ENCODE measurements at places on chromosomes 4 and X. TPM values are rescaled to one million over a fixed set of nuclear protein-coding genes. Genes with fewer than 3 reads are reported as not detected.

DNA sequence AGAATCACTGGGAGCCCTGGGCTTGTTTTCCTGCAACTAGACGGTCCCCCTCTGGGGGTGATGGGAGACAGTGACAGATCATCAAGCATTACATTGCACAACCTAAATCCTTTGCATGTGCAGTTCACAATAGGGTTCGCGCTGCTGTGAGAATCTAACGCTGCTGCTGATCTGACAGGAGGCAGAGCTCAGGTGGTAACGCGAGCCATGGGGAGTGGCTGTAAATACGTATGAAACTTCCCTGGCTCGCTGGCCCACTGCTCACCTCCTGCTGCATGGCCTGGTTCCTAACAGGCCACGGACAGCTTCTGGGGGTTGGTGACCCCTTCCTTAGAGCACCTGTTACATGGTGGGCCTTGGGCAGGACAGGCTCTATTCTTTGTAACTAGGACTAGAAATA, 10.4 kb downstream of the PAQR3 start:
- no peak for DNase-seq

DNA sequence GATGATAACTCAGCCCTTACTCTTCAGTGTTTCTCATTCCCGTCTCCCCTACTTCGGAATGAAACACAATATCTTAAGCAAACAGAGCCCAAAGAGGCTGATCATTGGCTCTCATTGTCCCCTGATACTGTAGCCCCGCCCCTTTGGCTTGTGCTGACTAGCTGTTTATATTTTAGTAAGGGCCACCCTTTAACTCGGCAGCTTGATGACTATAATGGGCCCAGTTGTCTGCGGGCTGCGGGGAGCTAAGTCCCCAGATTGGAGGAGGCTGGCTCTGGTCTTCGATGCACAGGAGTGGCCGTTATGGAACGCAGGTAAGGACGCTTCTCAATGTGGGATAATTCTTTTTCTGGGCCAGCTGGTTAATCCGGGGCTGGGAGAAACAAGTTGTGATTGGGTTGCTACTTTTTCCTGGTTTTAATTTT, at the start of gene TRIM2:
TRIM2 (plus strand) TSS at position 197 of the 425 bp plus-strand sequence; CDS start at position 285, 88 bp downstream.
- DNase-seq = peak; percentile 78

Gene ABLIM2
- 15.5 TPM for total RNA-seq

- DNase-seq = no peak
Measured at GRCh38 chr4:97645071-97645821, 498.0 kb downstream of the STPG2 start.

Gene TKTL2
- 0.12 TPM for total RNA-seq

Gene USP17L15
- not detected for total RNA-seq
